ENCODE measurements at places on chromosomes 5 and 9. TPM values are rescaled to one million over a fixed set of nuclear protein-coding genes. Genes with fewer than 3 reads are reported as not detected.

GRCh38 chr9:131403493-131403773 lies 9.5 kb downstream of the PRRC2B start:
- DNase-seq = no peak

GRCh38 chr5:38800515-38800914 lies 45.3 kb upstream of the OSMR start:
- DNase-seq = no peak

DNA sequence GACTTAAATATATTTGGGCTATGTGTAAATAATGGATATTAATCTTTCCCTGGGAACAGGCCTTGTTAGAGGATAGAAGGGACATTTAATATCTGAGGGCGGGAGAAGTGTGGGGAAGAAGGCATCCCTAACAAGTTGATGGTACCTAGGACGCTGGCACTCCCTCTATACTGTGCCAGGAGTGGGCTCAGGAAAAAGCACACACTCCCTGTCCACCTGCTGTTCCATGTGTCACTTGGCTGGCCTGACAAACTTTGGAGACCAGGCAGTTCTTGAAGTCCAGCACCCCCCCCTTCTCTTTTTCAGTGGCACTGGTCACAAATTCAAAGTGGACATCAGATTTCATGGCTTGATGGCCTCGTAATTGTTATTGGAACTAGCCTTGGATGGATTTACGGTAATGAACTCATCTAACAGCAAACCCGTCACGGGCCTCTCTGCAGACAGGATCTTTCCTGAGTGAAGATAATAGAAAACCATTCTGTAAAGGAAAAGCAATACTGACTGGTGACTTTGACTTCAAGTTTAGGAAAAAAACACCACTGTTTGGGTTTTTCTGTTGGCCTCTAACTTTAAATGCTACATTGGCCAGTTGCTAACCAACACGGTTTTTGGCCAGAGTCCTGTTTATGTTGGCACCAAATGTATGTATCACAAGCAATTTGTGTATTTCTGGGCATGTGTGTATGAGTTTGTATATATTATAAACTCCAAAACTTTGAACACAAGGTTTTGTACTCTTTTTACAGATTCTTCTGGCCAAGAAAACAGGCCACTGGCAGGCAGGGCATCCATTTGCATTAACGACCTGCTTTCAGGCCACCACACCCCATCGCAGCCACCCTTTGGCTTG lies 552.6 kb downstream of the CCDC171 start:
- DNase-seq = no peak

DNA sequence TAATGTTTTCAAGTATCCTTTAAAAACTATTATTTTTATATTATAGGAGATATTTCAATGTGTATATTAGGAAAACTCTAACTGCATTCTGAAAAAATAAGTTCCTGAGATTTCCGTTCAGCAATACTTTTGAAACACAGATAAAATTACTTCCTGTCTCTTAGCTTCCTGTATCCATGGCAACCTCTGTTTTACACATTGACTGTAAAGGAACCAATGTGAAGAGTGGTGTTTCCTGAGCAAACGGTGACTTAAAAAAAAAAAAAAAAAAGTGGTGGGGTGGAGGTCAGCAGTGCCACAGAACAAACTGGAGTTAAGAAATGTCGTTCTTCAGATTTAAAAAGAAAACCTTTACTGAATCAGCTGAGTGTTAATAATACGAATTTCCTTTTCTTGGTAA lies at the start of gene LRRC70:
Gene LRRC70, plus strand, starts transcription at position 280 of the 400 bp plus-strand sequence. CDS start 620 bp downstream, outside the sequence.
- peak; percentile 25 for DNase-seq

DNA sequence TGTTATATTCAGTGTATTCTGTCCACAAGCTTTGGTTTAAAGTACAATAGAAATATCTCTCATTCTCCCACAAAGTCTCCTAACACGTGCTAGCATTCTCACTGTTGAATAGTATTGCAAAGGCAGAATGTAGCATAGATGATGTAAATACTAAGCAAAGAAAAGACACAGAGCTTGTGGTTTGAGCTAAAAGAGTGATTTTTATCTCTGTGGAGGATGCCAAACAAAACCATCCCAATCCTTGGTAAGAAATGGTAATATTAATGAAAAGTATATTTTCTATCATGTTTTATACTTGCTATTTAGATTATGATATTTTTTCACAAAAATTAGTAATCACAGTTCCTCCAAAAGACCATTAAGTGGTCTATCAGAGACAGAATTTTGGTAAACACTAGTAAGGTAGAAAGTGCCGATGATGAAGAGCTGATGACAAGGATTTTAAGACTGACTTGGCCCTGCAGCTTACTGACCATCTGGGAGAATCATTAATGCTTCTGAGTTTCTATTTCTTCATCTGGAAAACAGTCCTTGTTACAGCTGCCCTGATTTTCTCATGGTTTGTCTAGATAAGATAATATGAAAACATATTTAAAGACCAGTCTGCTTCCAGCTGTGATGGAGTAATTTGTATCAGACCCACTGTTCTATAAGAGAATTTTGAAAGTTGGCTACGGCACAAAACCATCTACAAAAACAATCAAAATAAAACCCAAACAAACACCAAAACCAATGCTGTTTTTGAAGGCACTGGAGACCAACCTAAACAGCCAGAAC lies 510.2 kb downstream of the SPATA31D1 start:
- DNase-seq = no peak

DNA sequence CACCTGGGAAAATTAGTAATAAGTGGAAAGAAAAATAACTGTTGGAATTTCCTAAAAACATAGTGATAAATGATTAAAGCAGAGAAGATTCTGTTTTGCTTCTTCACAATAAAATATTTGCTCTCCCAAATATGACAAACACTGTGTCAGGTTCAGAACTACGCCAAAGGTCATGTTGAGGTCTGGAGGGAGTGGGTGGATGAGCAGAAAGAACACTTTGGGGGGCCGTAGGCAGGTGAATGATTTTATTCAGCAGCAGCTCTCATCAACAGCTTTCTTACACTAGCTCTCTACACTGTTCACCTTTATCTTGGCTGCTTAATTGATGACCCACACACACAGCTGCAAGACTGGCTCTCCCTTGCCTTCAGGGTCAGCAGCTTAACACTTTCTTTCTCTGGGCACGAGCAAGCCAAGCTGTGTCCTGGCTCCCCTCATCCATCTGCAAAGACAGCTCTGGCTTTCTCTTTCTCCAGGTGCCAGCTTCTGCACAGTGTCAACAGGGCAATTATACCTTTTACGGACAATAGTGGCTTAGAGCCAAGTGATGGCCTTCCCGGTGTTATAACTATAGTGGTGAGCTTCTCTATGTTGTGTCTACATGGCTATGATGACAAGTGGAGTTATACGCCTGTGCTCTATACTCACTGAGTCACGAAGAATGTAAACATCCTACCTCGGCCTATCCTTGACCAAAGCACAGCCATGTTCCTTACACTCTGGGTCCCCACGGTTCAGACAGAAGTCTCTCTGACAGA lies 18.9 kb upstream of the GPX8 start:
- DNase-seq = no peak

DNA sequence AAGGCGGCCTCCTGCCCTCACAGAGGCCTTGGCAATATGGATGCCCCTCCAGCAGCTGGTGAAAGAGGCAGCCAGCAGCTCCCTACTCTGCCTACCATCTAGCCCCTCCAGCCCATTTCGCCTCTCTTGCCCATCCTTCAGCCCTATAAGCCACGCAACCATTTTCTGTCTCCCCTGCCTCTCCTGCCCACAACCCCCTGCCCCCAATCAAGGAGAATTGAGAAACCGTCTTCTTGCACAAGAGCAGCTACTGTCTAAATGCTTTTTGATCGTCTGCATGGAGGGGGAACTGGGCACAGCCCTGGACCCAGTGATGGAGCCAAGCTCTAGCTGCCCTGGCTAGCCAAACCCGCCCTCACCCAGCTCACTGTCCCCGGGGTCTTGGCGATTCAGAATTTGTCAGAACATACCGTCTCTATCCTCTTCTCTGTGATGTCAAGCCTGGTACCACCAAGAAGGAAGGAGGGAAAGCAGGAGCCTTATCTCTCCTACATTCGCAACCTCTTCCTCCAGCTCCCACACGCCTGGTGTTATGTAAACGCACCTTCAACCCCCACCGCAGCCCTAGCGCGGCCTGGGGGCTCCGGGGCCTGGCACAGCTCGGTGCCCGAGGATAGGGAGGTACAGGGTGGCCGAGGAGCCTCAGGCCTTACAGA lies 1.2 kb downstream of the SPRY4 start:
- DNase-seq = no peak

DNA sequence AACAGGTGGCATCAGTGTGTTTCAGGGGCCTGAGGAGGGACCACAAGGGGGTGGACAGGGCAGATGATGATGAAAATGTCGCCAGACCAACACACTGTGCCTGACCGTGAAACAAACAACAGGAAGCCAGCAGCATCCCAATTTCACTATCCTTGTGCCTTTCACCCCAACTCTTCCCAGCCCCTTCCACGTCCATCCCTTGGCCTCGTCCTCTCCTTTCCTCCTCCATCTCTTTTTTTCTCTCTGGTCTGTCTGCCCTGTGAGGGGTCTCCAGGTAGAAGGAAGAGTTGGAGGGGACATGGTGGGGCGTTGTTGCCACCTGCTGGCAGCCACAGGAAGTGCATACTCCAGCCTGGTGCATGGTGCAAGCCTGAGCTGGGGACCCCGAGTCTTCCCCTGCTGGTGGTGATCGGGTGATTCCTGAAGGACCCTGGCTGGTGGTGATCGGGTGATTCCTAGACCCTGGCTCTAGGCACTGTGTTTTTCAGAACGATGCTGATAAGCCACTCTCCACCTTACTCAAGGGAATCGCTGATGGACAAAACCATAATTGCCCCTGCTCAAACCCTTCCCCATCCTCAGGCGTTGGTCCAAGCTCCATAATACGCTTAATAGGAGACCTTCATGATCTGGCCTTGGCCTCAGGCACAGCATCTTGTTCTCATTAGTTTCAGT lies 21.7 kb upstream of the NSD1 start:
- no peak for DNase-seq

DNA sequence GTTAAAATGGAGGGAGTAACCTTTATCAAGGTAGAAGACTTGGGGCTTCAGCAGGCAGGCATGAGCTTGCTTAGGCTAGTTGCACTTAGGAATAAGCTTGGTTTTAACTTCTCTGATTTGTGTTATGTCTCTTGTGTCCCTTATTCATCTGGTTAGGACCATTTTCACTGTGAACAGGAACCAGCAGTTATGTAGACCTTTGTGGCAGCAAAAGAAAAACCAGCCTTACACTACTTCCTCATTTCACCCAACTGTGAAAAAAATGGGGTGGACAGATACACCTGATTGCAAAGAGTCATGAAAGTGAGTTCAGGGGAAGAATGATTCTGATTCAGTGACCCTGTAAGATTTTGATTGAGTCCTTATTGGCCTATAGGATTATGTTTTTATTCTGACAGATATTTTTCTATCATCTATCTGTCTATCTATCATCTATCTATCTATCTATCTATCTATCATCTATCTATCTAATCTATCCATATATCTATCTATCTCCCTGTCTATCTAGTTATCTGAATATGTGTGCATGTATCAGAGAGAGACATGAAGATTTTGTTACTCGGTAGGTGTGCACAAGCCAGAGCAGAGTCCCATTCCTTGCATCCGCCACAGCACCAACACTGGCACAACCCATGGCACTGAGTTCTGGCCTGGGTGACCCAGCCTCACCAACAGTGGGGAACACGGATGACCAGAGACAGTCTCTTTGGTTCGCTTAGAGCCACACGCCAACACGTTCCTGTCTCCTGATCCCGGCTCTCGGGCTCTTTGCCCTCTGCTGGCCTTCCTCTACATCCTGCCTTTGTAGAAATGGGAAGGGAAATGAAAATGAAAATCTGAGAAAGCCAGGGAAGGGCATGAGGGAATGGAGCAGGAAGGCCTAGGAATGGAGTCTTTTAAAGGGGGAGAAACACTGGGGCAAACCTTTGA lies 1.3 kb upstream of the ZNF366 start:
- no peak for DNase-seq

DNA sequence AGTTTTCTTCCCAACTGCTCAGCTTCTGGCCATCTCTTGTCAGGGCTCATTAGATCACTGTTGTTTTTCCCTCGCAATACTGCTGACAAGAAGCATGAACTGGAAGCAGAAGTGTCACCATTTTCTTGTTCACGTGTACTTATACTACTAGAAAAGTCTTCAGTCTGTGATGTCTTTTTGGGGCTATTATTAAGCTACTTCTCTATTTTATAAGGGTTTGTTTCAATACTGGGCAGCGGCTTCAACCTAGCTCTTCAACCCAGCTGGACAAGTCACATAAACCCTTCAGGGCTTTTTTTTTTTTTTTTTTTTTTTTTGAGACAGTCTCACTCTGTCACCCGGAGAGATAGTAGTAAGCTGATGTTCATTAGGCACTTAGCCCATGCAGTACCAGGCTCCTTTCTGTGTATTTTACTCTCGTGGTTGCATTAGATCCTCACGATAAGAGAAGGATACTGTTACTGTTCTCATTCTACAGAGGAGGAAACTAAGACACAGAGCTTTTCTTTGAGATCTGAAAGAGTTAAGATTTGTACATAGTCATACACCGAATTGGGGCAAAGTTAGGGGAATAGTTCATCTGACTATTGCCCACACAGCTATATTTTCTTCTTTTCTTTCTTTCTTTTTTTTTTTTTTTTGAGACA lies 20.5 kb downstream of the RAPGEF1 start:
- no peak for DNase-seq

GRCh38 chr5:172748341-172748843 lies 22.6 kb downstream of the DUSP1 start:
- no peak for DNase-seq

- no peak for DNase-seq
Measured at GRCh38 chr5:56507351-56507930, 274.3 kb upstream of the ANKRD55 start.

GRCh38 chr5:6397536-6398269 lies 19.4 kb upstream of the MED10 start:
- no peak for DNase-seq

GRCh38 chr9:22237497-22238363 lies 208.9 kb upstream of the DMRTA1 start:
- DNase-seq = peak; percentile 85

GRCh38 chr5:90803381-90803780 lies 244.8 kb downstream of the ADGRV1 start:
- DNase-seq = no peak

- no peak for DNase-seq
Measured at GRCh38 chr9:13450723-13451122, 171.2 kb upstream of the MPDZ start.

DNA sequence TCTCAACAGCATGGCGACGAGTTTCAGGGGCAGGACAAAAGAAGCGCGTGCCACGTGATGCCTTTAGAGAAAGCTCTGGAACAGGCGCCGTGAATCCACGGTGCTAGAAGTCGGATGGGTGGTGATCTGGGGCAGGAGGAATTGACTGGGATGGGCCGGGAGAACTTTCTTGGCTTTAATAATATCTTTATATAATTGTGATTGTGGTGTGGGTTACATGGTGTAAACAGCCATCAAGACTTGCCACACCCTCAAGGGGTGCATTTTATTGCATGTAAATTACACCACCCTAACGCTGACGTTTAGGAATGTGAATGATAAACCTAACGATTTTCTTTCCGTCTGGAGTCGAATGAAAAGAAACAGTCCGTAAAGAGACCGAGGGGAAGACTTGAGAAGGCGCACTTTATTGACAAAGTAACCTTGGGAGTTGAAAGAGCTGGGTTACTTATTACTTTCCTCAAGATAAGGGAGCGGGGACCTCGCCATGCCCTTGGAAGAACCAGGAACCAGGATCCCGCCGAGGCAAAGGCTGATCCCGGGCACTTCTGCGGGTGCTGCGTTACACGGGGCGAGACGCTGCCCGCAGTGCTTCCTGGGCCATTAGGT lies 8.5 kb downstream of the NRARP start:
- no peak for DNase-seq

The SOX30 gene
- not detected for total RNA-seq

The TMEM245 gene
- 42.0 TPM for total RNA-seq

The GGTA1 gene
- not detected for total RNA-seq

The KIF24 gene
- total RNA-seq = 1.2 TPM

The C5orf22 gene
- 23.7 TPM for total RNA-seq

The ALDH1B1 gene
- total RNA-seq = 87.2 TPM

The MAMDC2 gene
- 12.2 TPM for total RNA-seq

The VCAN gene
- 175 TPM for total RNA-seq
